DMS53 (cell line): ENCODE measurements at places on chromosomes 16 and 17.

DNA sequence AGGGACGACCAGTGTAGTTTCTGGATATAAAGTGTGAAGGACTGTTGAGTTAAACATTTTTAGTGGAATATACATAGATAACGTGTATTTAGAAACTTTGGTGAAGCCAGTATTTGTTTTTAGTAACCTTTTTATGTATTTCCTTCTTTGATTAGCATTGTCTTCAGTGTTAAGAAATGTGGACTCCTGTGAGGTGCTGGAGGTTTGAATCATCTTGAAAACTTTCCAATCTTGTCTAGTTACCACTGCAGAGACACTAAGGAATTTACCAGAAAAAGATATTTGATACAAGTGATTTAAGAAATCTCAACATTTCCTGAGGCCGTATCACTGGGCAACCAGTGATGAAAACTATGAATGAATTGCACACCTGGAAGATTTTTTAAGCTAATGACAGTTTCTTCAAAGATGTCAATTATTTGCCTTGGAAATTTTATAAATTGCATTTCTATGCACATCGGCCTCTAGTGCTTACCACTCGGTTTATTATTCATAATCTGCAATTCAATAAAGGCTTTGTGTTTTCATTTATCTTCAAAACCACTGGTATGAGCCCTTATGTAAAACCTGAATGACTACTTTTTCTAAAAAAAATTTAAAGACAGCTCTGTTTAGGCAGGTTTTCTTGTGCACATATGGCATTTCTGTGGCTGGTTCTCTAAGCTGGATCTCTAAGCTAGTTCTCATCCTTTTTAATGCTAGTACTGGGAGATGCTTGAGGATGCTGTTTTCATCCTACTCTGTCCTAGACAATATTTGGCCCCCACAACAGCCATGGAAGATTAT lies 31.4 kb upstream of the ADCY7 start:
- DNase-seq, result peak; percentile 14

- DNase-seq, result no peak
These were observed 25.7 kb downstream of the PLCD3 start for GRCh38 chr17:45106582-45106981.

DNA sequence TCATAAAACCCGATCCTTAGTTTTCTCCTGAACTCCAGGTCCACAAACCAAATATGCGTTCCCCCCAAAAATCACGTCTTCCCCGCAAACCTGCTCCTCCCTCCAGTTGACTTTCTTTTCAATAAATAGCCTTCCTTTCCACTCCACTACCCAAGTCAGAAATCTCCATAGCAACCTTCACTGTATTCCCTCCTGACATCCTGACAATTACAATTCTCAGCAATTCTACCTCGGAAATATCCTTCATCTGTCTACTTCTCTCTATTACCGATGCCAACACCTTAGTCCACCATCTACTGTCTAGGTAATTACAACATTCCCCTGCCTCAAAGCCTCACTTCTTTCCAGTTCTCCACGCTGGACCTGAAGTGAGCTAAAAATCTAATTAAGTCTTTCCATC lies 50.7 kb downstream of the SMURF2 start:
- DNase-seq, result no peak

DNA sequence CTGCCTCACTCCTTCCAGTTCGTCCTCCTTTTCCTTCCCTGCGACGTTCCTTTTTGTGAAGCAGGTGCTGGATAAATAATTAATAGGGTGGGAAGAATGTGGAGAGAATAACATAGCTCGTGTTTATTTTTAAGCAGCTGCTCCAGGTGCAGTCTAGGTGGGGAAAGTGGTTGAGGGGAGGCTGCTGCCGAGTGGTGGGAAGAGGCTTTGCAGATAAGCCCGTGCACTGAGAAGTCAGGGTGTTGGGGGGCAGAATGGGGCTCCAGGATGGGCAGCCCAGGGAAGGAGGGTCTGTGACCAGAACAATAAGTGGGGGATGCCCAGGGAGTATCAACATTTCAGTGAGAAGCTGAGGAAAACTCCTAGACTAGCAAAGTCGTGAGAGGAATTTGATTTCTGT lies 300.5 kb downstream of the CPPED1 start:
- DNase-seq, result peak; percentile 87

GRCh38 chr17:39639566-39640458 lies 2.9 kb downstream of the STARD3 start:
- DNase-seq, result no peak

DNA sequence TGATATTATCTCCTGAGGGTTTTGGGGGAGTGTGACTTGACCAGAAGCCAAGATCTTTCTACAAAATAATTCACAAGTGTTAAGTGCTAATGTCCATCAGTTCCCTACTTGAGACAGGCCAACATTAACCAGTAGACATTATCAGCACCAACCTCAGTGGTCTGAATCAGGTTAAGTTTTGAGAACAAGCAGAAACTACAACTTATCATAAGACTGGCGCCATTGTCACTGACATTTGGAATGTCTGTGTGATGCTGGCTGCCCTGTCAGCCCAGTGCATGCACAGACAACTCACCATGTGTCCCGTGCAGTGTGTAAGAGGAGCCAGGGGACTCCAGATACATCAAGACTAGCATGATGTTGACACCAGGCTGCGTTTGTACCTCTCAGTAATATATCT lies 76.8 kb downstream of the CCDC182 start:
- DNase-seq, result no peak

GRCh38 chr16:65101009-65101408 lies 20.9 kb downstream of the CDH11 start:
- no peak for DNase-seq

DNA sequence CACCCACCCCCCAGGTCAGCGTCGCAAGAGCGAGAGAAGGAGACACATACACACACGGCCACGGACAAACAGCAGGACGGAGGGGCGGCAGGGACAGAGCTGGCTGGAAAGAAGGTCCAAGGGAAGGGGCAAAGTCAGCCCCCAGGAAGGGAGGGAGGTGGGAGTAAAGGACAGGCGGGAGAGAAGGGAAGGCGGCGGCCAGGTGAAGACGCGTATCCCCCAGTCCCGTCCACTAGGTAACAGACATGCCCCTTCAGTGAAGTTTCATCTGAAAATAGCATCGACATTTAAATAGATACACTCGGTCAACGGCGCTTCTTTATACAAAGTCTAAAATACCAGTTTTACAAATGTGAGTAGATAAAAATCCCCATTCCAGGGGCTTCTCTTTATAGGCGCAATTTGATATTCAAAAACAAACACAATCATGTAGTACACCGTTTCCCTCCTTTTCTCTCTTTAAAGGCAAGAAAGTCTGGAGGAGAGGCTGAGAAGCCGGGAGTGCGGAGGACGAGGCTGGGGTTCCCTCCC lies 4.5 kb downstream of the CBX8 start:
- DNase-seq, result no peak

DNA sequence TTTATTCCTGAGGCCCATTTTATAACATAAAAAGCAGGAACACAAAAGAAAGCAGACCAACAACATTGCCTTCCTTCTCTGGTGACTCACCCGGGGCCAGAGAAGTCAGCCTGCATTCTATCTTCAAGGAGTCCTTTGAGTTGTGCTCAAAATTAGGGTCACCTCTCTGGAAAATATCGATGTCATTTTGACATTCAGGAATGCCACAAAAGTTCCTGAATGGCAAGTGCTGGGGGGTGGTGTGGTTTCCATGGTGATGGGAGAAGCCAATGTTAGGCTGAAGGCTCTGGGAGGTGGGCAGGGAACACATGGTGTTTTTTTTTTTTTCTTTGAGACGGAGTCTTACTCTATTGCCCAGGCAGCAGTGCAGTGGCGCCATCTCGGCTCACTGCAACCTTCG lies 159.6 kb downstream of the HAPSTR1 start:
- no peak for DNase-seq

DNA sequence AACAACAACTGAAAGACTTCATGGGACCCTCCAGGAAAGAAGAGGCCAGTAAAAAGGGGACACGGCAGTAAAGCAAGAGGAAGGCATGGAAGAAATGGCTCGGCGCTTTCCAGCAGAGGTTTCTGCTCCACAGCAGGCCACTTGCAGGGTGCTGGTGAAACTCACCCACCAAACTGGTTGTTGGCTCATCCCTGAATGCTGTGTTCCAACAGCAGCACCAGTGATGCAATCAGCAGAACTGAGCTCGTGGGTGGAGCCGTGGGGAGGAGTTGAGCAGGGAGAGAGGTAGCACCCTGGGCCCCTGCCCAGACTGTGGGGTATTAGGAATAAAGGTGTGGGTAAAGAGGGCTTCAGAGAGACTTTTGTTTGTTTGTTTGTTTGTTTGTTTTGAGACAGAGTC lies 62.8 kb upstream of the ADCY9 start:
- DNase-seq, result peak; percentile 40

DNA sequence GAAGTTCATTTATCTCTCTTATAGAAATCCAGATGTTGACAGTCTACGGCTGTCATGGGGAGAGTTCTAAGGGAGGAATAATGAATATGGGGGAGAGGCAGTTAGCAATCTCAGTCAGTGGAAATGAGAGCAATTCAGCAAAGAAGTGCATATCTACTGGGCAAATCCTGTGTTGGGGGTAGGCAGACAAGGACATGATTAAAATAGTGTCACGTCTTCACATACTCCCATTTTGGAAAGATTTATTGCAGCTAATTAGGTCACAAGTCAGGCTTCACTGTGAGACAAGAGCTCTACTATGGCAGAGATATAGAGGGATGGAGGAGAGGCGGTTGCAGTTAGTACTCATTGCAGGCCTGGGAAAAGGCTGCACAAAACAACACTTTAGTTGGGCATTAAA lies 29.8 kb downstream of the LRRC36 start:
- DNase-seq, result no peak
